ENCODE measurements at places on chromosomes 5 and 9.

- no peak for DNase-seq
Measured at GRCh38 chr9:79134654-79135053, 437.1 kb upstream of the TLE4 start.

DNA sequence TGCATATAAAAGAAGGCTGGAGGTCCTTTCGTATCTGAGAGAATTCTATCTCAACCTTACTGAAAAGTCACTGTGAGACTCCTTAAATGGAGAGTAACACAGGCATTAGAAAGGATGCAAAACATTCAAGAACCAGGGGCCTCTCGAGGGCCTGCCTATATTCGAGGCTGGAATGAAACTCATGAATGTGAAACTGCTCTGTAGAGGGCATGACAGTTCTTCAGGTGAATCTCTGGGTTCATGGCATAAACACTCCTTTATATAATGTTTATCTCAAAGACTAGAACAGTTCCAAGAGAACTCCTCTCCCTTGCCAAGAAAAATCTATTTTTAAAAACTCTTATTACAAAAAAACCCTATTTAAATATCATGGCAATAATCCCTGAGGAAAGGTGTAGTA, 113.9 kb downstream of the SEC61B start:
- DNase-seq = no peak

DNA sequence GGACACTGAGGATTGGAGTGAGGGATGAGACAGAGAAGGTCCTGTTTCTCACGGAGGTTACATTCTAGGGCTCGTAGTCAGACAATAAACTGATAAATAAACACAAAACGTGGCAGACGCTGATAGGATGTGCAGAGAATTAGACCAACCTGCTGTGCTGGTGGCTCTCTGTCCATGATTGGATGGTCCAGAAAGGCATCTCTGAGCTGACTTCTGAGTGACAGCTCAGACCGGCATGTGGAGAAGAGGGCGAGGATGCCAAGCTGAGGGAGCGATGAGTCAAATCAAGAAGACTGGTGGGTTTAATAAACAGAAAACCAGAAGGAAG, 132.3 kb upstream of the TAF11L2 start:
- DNase-seq = no peak

- no peak for DNase-seq
Measured at GRCh38 chr5:56512313-56512996, 279.3 kb upstream of the ANKRD55 start.

DNA sequence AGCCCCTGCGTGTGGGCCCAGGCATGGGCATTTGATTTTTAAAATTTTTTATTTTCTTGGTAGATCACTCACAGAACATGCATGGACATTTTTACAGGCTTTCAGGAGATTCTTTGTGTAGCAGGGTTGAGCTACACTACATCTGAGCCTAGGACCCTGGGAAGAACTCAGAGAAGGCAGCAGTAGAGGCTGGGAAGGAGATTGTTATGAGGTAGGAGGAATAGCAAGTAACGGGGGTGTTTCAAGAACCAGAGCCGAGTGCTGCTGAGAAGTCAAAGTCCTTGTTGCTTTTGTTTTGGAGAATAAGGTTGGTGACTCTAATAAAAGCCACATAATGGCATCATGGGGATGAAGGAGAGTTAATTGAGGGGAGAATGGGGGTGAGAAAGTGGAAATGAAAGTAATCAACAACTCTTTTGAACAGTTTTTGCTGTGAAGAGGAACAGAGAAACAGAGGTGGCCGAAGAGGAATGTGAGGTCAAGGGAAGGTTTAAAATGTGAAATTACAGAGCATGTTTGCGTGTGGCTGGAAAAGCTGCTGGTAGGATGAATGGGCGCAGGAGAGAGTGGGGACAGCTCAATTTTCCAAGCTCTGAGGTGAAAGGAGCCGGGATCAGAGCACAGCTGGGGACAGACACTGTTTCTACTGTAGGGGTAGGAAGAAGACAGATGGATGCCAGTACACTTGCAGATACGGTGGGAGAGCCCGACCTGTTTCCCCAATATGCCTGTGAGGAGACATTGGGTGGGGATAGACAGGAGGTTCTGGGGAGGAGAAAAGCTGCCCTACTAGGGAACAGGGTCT, 4.7 kb upstream of the PDLIM7 start:
- no peak for DNase-seq

GRCh38 chr5:114325541-114325940, 36.3 kb upstream of the KCNN2 start:
- DNase-seq = no peak

DNA sequence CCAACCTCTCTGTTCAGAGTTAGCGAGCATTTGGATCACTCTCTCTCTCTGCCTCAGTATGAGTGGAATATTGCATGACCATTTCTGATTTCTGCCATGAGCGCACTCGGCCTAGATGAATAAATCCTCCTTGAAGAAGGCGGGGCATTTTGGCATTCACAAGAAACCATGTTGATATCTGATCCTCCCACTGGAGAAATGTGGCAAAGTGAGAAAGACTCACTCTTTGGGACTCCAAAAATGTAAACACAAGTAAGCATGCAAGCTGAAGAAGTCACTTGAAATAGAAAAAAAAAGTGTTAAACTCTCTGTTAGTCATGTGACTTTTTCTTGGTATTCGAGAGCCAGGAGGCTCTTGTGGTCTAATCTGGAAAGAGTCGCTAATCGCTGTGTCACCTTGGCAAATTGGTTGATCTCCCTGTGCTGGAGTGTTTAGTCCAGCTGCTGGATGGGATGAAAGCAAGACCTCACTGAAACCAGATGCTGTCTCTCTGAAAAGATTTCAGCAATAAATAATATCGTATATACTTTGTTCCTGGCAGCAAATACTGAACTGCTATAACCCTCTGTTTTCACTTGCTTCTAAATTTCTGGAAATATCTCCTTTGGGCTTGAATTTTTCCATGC, 95.5 kb downstream of the GHR start:
- no peak for DNase-seq

GRCh38 chr9:77907585-77907984, 124.0 kb downstream of the GNAQ start:
- no peak for DNase-seq

DNA sequence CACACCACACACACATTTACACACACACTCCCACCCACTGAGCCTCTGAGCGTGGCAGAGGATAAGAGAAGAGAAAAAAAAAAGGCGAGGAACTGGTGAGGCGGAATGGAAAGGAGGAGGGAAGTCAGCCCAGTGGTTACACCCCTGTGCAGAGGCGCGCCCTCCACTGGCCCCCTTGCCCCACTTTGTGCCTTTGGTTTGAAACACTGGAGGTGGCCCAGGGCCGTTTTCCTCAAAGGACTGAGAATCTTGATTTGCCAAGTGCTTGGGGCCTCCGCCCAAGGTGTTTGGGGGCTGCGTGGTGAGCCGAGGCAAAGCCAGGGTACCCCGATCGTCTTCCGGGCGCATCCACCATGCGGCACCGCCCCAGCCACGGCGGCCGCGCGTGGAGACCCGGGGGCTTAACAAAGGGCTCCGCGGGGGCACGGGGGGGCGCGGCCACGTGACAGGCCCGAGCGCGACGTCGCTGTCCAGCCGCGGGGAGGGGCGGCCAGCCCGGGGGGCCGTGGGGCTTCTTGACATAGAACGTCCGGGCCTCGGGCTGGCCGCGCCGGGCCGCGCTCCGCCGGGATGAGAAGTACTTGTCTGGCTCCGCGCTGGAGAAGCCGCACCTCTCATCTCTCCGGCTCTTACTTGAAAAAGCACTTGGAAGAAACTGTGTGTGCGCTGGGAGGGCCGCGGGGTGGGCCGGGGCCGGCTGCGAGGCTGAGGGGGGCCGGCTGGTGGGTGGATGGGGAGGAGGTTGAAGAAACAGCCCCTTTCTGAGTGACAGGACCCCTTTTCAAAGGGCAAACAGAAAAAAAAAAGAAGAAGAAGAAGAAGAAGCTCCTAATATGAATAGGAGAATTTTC, 21.0 kb downstream of the NR2F1 start:
- no peak for DNase-seq

DNA sequence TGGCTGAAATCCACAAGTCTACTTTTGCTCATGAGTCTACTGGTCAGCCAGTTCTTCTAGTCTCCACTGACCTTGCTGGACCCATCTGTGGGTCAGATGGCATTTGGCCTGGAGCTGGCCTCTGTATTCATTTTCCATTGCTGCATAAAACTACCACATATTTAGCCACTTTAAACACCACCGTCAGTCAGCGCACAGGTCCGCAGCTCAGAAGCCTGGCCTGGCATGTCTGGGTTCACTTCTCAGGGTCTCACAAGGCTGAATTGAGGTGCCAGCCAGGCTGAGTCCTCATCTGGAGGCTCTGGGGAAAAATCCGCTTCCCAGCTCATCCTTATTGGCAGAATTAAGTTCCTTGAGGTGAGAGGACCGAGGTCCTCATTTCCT, 54.7 kb downstream of the BARX1 start:
- DNase-seq = no peak

DNA sequence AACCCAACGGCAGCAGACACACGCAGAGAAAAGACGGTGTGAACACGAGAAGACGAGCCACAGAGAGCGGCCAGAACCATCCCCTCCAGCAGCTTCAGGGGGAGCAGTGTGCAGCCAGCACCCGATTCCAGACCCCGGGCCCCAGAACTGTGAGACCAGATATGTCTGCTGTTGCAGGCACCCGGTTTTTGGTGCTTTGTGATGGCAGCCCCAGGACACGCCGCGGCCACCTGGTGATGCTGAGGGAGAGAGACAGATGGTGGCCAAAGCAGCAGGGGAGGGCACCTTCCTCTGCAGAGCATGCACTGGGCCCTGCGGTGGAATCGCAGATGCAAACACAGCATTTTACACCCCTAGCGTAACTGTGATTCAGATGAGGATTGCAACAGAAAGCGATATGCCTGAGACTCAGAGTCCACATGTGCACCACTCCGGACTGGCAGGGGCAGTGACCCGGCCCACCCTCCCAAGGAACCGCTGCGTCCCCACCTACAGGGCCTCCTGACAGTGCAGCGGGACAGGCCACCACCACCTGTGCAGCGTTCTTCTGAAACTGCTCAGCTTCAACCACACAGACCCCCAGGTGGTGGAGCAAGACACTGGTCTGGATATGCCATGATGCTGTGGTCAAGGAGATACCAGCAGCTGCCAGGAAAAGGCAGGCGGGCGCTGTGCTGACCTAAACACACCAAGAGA, 24.0 kb downstream of the ZDHHC11B start:
- no peak for DNase-seq

- no peak for DNase-seq
Measured at GRCh38 chr9:133750982-133751649, 13.0 kb upstream of the SARDH start.

DNA sequence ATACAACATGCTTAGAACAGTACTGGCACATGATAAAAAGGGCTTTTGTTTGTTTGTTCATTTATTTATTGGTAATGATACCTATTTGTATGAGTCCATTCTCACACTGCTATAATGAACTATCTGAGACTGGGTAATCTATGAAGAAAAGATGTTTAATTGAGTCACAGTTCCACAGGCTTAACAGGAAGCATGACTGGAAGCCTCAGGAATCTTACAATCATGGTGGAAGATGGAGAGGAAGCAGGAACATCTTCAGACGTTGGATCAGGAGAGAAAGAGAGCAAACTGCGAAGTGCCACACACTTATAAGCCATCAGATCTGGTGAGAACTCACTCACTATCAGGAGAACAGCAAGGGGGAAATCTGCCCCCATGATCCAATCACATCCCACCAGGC, 847.7 kb downstream of the CDH18 start:
- no peak for DNase-seq

DNA sequence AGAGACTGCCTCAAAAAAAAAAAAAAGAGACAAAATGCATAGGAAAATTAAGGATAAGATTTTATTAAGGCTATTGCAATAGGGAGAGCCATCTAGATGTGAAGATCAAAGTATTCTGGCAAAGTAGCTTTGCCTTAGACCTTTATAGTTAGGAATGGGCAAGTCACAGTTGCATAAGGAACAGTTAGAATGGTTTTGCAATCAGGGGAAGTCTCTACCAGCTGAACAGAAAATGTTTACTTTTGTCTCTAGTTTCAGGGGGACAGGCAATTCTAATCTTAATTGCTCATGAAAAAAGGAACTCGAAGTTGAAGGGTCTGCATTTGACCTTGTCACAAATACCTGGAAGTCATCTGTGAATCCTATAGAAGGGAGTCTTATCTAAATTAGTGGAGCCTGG, 13.1 kb upstream of the ATP6V1G1 start:
- DNase-seq = no peak
